Activated T-helper 2 cell treated with anti-CD3 and anti-CD28 coated beads, Interferon-gamma antibody, Interleukin-2, Interleukin-4, amounts not matched to agents 10 μg/mL and 5 μg/mL and 100 μg/mL, durations not matched to agents 14 hours and 24 hours and 36 hours (primary cell): ENCODE measurements at places on chromosomes 1 and 21. TPM values are rescaled to one million over a fixed set of nuclear protein-coding genes. Genes with fewer than 3 reads are reported as not detected.

The PLD5 gene
- not detected in 2 replicates for total RNA-seq

DNA sequence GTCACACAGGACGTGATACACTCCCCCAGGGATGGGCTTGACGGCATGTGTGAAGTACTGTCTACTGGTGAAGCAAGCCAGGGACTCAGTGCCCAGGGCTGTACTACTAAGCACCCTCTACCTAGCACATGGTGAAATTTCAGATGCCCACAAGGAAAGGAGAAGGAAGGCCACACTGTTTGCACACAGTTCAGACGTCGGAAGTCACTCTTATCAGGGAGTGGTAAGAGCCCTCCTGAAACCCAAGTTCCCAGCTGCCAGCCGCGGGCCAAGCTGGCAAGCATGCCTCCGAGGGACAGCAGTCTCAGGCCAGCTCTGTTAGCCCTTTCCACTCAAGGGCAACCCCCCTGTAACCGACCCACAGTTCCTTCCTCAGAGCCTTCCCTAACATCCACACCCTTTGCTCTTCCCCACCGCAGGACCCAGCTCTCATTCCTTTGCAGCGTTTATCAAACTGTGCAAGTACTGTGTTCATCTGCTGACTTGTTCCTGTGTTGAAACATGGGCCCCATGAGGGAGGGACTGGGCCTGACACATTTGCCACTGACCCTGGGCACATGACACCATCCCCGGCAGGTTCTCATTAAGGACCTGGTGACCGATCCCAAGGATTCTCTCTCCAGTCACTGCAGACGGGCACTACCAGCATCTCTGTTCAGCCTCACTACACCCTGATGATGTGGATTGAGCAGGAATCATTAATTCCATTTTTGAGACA is 58.5 kb downstream of the SLC66A1 start:
- peaks cover 22% of the 10 kb centered on the region for H3K36me3 ChIP-seq

DNA sequence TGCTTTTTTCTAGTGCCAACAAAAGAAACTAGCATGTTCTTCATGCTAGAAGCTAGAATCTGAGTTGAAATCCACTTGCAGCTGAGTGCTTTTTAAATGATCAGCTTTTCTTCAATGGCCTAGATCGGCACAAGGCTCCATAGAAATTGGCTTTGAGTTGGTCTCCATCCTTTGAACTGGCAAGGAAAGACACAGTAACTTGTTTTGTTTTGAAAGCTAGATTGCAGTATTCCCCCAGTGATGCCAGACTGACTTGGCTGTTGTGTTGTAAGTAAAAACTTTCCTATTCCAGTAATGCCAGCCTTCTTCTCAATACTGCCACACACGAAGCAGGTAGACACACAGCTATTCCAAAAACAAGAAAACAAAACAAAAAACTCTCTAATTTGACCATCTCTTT is 139.1 kb downstream of the FMN2 start:
- H3K4me3 ChIP-seq = no peak overlapping the region
- H3K27ac ChIP-seq = no peak overlapping the region
- H3K36me3 ChIP-seq = no peaks in the 10 kb centered on the region
- H3K4me1 ChIP-seq = no peaks in the 10 kb centered on the region
- no peak for DNase-seq

GRCh38 chr1:19485362-19486187 is at the start of gene CAPZB:
TSS of gene CAPZB (minus strand) at chr1:19485539. CDS start at chr1:19485438, 101 bp downstream.
- H3K4me3 ChIP-seq = peak within 1 kb of the TSS; percentile 96
- peaks cover 54% of the 10 kb centered on the region for H3K4me1 ChIP-seq
- H3K27me3 ChIP-seq = no peaks in the 10 kb centered on the region

DNA sequence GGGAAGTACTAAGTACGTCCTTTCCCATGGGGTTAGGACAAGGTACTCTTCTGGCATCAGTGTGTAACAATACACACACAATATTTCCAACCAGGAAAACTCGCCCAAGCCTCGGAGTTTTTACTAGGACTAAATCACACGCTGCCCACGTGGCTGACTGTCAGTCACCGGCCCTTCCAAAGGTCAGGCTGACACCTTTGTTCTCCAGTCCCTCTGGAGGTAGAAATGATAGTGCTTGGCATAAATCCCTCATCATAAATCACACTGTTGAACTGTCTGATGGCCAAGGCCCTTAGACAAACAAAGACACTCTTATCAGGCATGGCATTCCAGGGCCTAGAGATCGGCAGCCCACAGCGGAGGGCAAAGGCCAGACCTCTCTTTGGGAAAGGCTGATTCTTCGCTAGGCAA is 16.9 kb upstream of the SLAMF9 start:
- no peaks in the 10 kb centered on the region for H3K4me1 ChIP-seq
- no peak overlapping the region for H3K4me3 ChIP-seq
- H3K27me3 ChIP-seq = peaks cover 24% of the 10 kb centered on the region
- H3K36me3 ChIP-seq = no peaks in the 10 kb centered on the region

DNA sequence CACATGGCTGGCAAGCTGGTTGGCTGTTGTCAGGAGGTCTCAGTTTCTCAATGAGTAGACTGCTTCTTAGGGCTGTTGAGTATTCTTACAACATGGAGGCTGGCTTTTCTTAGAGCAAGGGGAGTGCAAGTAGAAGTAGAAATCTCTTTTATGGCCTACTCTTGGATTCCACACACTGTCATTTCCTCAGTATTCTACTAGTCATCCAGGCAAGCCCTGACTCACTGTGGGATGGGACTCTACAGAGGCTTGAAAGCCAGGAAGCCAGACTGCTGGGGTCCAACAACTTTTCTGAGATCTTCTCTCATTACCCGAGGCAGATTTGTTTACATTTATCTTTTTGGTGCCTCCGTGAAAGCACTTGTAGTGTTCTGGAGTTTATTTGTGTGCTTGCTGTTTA is 196.2 kb upstream of the APP start:
- H3K4me3 ChIP-seq = no peak overlapping the region
- no peaks in the 10 kb centered on the region for H3K27me3 ChIP-seq
- no peaks in the 10 kb centered on the region for H3K36me3 ChIP-seq
- H3K27ac ChIP-seq = no peak overlapping the region
- no peak for DNase-seq

- no peaks in the 10 kb centered on the region for H3K27me3 ChIP-seq
- peaks cover 55% of the 10 kb centered on the region for H3K4me1 ChIP-seq
- H3K27ac ChIP-seq = peak overlapping the region; percentile 86
- H3K4me3 ChIP-seq = peak overlapping the region; percentile 77
Observed at GRCh38 chr1:174964972-174965361, 34.8 kb upstream of the CACYBP start.
